ENCODE measurements at places on chromosomes 2 and 18.

GRCh38 chr2:127407661-127408003 lies 10.6 kb upstream of the PROC start:
- no peak for DNase-seq

- no peak for DNase-seq
These were observed 5.3 kb upstream of the CRYBA2 start for GRCh38 chr2:218998414-218999002.

GRCh38 chr2:239145106-239145505 lies 255.7 kb downstream of the HDAC4 start:
- DNase-seq, result no peak

GRCh38 chr2:147182260-147182659 lies 662.6 kb upstream of the ACVR2A start:
- peak; percentile 69 for DNase-seq

GRCh38 chr2:239801404-239802184 lies 223.5 kb downstream of the NDUFA10 start:
- no peak for DNase-seq

GRCh38 chr2:18903750-18904149 lies 314.4 kb upstream of the NT5C1B start:
- DNase-seq, result no peak
